GM13976 (cell line): ENCODE measurements at places on chromosomes 1 and 21.

- DNase-seq: no peak
Observed at GRCh38 chr21:29316029-29316742, 17.5 kb downstream of the BACH1 start.

DNA sequence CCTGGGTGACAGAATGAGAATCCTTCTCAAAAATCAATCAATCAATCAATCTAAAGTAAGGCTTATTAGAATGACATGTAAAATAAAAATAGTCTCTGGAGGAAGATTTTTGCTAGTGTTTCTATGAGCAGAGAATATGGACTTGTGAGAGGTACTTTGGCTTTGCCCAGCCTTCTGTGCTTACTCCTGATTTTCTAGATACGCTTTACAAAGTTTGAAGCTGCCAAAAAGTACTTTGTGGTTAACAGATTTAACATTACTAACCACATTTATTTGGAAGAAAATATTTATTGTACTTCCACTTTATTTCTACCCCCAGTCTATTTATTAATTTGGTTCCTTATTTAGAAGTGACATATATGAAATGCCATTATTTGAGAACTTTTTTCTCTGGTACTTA, 41.0 kb downstream of the CEP350 start:
- no peak for DNase-seq

- DNase-seq: no peak
Observed at GRCh38 chr1:8004803-8005573, 21.1 kb downstream of the ERRFI1 start.

GRCh38 chr1:145942871-145943270, 14.9 kb downstream of the LIX1L start:
- no peak for DNase-seq

GRCh38 chr1:84356881-84357280, 41.4 kb upstream of the DNASE2B start:
- DNase-seq: no peak

DNA sequence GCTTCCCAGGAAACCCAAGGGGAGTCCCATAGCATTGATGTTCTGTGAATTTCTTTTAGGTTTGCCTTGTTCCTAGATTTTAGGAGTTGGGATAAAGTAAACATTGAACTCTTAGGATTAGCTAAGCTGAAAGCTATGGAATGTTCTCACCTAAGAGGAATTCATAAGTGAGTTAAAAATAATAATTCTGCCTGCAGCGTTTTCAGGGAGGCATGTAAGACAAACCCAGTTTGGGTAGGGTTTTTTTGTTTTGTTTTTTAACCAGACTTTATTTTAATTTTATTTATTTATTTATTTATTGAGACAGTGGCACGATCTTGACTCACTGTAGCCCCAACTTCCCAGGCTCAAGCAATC, 28.9 kb upstream of the CD101 start:
- DNase-seq: no peak

- DNase-seq: no peak
Observed at GRCh38 chr1:226656601-226657277, 82.3 kb downstream of the ITPKB start.

- no peak for DNase-seq
Observed at GRCh38 chr1:75954586-75954985, 22.4 kb upstream of the ASB17 start.

DNA sequence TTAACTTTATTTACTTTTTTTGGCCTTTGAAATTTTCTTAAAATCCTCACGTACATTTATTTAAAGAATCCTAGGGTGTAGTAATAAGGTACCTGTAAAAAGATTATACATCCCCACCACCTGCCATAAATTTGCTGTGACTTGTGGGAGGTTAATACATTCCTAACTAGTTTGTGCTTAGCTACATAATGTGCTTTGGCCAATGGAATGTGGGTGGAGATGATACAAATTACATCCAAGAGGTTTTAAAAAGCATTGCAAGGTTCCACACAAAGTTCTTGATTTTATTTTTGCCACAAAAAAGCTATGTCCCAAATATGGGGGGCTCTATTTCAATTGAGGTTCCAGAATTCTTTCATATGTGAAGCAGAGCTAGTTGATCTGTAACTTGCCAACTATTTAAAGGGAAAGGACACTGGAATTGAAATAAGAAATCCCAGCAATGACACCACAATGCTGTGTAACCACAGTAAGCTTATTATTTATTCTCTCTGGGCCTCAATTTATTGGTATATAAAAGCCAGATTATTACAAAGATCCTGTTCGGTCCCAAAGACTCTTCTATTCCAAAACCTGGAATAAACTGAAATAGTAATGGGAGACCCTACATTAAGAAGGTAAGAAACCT, 15.7 kb downstream of the ASPM start:
- no peak for DNase-seq

DNA sequence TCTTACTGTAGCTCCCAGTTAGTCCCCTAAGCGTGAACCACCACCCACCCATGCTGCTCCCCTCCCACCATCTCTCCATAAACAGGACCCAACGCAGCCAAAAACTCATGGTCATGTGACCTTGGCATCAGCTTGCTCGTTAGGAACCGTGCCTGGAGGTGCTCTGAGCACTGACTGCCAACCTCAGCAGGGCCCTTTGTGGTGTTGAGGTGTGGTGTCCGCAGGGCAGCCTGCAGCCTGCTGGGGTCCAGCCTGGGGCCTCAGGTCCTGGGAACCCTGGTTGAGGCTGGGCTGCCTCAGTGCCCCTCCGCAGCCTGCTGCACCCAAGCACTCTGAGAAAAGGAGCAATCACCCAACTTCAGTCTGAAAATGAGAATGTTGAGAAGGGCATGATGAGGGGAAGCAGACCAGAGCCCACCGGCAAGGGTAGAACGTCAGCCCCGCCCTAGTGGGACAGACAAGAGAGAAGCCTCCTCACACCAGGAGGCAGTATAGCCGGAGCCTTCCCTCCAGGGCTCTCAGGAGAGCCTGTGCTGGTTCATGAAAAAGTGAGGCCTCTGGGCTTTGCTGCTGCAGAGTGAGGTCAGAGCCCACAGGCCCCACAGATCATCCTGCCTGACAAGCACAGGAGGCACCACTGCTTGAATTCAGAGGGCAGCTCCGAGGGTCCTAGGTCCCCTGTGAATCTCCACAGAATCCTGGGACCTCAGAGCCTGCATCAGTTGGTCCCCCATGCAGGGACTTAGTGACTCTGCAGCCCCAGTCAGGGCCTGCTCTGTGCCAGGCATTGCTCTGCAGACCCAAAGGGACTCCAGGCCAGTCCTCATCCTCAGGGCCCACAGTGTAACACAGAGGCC, 4.9 kb upstream of the COL6A2 start:
- DNase-seq: no peak

- no peak for DNase-seq
Observed at GRCh38 chr1:89167590-89168230, 8.1 kb downstream of the GBP7 start.

GRCh38 chr1:94792473-94793295, 27.5 kb upstream of the SLC44A3 start:
- peak; percentile 47 for DNase-seq

GRCh38 chr1:57550092-57550491, 126.2 kb upstream of the DAB1 start:
- DNase-seq: no peak

DNA sequence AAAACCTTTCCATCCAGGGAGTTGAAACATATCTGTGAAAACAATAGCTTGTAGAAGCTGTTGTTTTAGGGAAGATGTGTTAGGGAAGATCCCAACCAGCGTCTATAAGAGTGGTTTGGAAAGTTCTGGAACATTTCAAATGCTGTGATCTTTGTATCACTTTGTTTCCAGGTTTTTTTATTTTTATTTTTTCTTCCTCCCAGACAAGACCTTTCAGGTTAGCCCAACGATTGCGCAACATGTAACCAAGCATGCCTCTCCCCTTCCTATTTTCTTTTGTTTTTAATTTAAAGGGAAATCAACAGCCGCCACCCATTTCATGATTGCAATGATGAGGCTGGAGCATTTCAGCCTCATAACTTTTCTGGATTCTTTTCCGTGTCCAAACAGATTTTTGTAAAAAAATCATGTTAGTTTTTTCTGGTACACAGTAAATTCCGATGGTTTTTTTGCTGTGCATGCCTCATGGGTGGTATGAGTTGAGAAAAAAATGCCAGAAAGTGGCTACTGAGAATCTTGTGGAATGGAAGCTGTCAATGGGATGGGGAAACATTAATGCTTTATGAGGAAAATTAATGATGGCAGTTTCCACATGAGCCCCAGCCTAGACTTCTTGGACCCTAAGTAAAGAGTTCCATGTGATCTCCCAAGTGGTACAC, 109.3 kb downstream of the RUNX1 start:
- no peak for DNase-seq

GRCh38 chr1:83917959-83918358, 81.0 kb downstream of the TTLL7 start:
- DNase-seq: no peak

GRCh38 chr1:15384301-15384901, 25.3 kb upstream of the EFHD2 start:
- DNase-seq: peak; percentile 71

DNA sequence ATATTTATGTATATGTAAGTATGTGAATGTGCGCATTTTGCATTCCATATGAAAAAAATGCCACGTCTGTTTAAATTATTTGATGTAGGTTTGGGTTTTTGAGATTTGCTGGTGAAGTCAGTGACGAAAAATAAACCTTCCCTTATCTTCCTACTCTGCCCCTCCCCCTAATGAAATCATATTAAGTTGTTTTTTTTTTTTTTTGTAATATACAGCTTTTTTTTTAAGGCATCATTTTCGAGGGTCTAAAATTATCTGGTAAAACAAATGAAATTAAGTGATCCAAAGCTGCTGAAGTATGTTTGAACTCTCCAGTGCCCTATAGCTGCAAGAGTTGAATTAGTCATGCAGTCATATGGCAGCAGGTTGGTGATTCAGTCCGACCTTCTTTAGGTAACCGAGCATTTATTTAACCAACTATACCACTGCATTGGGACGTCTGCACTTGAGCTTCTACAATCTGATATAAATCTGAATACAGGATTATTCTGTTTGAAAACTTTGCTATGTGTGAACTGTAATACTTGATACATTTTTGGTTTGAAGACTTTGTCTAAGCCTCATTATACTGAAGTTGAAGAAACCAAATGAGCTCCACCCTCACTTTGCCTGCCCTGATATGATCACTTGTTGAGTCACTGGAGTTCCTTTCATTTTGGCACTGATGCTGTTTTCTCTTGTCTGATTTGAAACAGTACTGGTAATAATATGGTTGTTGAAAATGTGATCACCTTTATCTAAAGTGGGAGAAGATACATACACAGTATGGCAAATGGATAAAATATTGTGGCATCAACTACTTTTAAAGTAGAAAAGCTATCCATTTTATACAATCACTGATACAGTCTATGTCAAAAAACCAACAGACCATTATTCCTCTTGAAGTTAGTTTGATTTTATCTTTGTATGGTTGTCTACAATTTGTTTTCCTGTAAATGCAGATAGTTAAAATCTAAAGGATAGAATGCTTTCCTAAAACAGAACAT, 11.7 kb downstream of the PDIK1L start:
- DNase-seq: no peak

GRCh38 chr1:234069760-234070159, 165.3 kb downstream of the SLC35F3 start:
- DNase-seq: no peak

- no peak for DNase-seq
Observed at GRCh38 chr21:15801352-15801863, 71.6 kb downstream of the USP25 start.

GRCh38 chr1:93874025-93874651, 4.9 kb downstream of the DNTTIP2 start:
- DNase-seq: no peak

GRCh38 chr1:46197560-46197963, 672 bp downstream of the POMGNT1 start:
- DNase-seq: no peak

GRCh38 chr21:34534522-34534921, 22.5 kb upstream of the KCNE1 start:
- peak; percentile 55 for DNase-seq

GRCh38 chr1:55329808-55330432, 114.8 kb upstream of the USP24 start:
- DNase-seq: no peak

- no peak for DNase-seq
Observed at GRCh38 chr1:1781526-1781903, 3.2 kb upstream of the NADK start.

GRCh38 chr1:5793516-5793915, 198.7 kb downstream of the NPHP4 start:
- DNase-seq: no peak

DNA sequence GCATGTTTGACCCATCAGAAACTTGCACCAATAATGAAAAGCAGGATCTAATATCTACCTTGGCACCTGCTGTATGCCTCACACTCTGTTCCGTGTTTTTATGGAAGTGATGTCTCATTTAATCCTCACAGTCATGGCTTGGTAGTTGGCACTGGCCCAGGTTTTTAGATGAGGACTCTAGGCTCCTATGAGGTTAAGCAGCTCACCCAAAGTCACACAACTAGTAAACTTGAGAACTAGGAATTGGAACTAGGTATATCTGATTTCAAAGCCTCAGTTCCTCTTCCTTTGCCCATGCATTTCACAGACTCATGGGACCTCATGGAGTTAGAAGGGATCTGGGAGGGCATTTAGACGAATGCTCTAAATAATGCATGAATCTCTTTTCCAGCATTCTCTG, 21.3 kb upstream of the TARBP1 start:
- no peak for DNase-seq

DNA sequence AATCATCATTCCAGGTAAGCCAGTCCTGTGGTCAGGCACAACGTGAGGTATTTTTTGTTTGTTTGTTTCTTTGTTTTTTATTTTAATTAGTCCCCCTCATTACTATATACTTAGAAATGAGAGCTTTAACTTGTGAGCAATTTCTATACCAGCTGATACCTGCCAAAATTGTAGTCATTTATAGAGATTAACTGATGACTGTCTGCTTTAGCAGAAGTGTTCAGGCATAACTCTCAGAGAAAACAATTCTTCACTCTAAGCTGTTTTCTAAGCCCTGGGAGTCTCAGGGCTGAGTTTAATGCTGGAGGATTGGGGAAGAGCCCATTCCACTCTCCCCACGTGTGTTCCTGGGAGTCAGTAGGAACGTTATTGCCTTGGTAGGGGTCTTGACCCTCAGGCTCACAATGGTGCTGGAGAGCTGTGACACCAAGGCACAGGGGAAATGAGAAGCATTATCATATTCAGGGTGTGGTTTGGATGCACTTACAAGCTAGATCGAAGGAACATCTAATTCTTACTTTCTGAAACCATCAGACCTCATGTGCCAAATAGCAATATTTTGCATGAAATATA, 168.2 kb downstream of the CLIC6 start:
- no peak for DNase-seq

GRCh38 chr1:183656355-183656754, 3.2 kb upstream of the APOBEC4 start:
- no peak for DNase-seq

DNA sequence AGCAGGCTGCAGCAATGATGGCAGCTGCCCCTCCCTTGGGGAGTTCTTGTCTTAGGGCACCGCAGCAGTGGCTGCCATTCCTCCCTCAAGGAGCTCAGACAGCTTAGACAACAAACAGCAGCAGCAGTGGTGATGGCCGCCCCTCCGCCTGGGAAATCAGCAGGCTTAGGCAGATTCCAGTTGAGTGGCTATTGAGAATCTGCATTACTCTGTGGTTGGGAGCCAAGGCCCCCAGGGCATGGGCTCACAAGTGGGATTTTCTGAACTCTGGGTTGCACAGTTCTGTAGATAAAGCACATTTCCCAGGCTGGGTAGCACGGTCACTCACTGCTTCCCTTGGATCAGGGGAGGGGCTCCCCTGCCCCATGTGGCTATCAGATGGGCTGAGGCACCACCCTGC, 1280.7 kb upstream of the TMPRSS15 start:
- DNase-seq: no peak

- no peak for DNase-seq
Observed at GRCh38 chr1:58880592-58880991, 96.7 kb upstream of the JUN start.

- DNase-seq: no peak
Observed at GRCh38 chr1:63859480-63860275, 85.9 kb downstream of the ROR1 start.

GRCh38 chr1:231124746-231125145, 37.1 kb upstream of the TRIM67 start:
- no peak for DNase-seq
